IMR-90 (cell line): ENCODE measurements at places on chromosomes 3 and 15.

DNA sequence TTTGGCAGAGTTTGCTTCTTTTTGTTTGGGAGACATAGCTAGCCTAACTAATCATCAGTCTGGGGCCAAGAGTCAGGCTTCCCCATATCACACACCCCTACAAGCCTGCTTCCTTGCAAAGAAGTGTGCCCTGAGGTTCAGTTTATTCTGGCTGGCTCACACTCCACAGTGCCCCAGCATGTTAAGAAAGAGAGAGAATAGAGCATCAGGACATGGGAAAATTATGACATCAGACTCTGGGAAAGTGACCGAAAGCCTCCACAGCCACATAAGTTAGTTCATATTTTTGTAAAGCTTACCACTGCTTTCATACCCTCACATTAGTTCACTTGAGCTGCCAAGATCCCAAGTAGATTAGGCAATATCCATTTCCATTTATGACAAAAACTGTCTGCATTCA, 63.0 kb upstream of the CFAP161 start:
- DNase-seq = peak; percentile 46
- H3K36me3 ChIP-seq = no peaks in the 10 kb centered on the region
- H3K4me1 ChIP-seq = peaks cover 4% of the 10 kb centered on the region; the same call in 1 of the 2 replicates

DNA sequence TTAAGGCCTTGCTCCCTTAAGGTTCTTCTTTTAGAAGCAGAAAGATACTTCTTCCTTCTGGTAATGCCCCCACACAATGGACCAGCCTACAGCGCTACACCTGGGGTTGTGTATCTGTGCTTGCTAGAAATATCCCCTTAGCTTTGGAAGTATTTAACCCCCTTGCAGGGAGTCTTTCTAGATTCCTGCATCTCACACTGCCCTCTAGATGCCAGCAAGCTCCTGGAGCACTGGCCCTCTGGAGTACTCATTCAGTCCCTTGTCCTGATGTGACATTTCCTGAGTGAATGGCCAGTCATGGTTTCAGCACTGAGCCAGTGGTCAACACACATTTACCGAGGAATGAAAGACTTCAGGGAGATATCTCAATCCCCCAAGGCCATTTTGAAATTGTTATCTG, 30.4 kb upstream of the RBP2 start:
- H3K4me1 ChIP-seq = no peaks in the 10 kb centered on the region
- H3K4me3 ChIP-seq = no peak overlapping the region
- peaks cover 2% of the 10 kb centered on the region; the same call in 1 of the 2 replicates for H3K27me3 ChIP-seq
- H3K27ac ChIP-seq = no peak overlapping the region
- no peaks in the 10 kb centered on the region for H3K36me3 ChIP-seq
- no peak for DNase-seq

- peaks cover 34% of the 10 kb centered on the region for H3K27me3 ChIP-seq
- H3K4me3 ChIP-seq = no peak overlapping the region
- no peaks in the 10 kb centered on the region for H3K4me1 ChIP-seq
- H3K36me3 ChIP-seq = no peaks in the 10 kb centered on the region
- no peak overlapping the region for H3K27ac ChIP-seq
Measured at GRCh38 chr3:194387926-194388418, 11.1 kb downstream of the GP5 start.

GRCh38 chr3:181773921-181774320, 62.2 kb downstream of the SOX2 start:
- H3K27me3 ChIP-seq = no peaks in the 10 kb centered on the region
- H3K4me3 ChIP-seq = no peak overlapping the region

GRCh38 chr15:83115831-83116565, 8.6 kb downstream of the TM6SF1 start:
- no peaks in the 10 kb centered on the region; the same call in none of the 2 replicates for H3K36me3 ChIP-seq
- H3K4me1 ChIP-seq = peaks cover 12% of the 10 kb centered on the region
- no peak overlapping the region for H3K4me3 ChIP-seq

GRCh38 chr15:70100474-70101341, 3.0 kb upstream of the TLE3 start:
- H3K36me3 ChIP-seq = no peaks in the 10 kb centered on the region
- H3K27ac ChIP-seq = no peak overlapping the region
- peak overlapping the region; percentile 2; the same call in 1 of the 2 replicates for H3K4me3 ChIP-seq
- peaks cover 18% of the 10 kb centered on the region for H3K4me1 ChIP-seq

DNA sequence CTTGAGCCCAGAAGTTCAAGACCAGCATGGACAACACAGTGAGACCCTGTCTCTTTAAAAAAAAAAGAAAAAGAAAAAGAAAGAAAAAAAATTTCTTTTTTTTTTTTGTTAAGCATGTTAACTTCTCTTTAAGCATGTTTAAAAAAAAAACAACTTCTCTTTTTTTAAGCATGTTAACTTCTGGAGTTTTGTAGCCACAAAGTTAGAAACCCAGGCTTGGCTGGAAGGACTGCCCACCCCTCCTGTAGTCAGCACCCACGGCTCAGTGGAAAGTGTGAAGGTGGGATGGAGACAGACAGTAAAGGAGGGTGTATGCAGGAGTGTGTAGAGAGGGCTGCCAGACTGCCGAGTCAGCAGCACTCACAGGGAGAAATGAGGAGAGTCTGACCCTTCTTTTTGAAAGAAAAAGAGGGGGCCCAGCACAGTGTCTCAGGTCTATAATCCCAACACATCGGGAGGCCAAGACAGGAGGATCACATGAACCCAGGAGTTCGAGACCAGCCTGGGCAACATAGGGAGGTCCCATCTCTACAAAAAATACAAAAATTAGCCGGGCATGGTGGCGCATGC, 33.2 kb downstream of the GOLGA8S start:
- no peaks in the 10 kb centered on the region for H3K36me3 ChIP-seq
- no peaks in the 10 kb centered on the region for H3K4me1 ChIP-seq
- no peak overlapping the region for H3K4me3 ChIP-seq

GRCh38 chr3:42094128-42094527, 3.0 kb downstream of the TRAK1 start:
- 0 out of 2 replicates have a peak, but pooled peaks cover 2% of the 10 kb centered on the region for H3K36me3 ChIP-seq
- H3K4me1 ChIP-seq = peaks cover 16% of the 10 kb centered on the region
- H3K4me3 ChIP-seq = no peak overlapping the region

GRCh38 chr3:56837196-56837955, 35.6 kb upstream of the ARHGEF3 start:
- H3K27me3 ChIP-seq = no peaks in the 10 kb centered on the region
- H3K27ac ChIP-seq = no peak overlapping the region
- no peak for DNase-seq
- H3K36me3 ChIP-seq = no peaks in the 10 kb centered on the region

GRCh38 chr15:83446904-83447709, at the start of gene SH3GL3:
Gene SH3GL3 (plus strand): TSS chr15:83447341. CDS start chr15:83447534, 193 bp downstream.
- H3K36me3 ChIP-seq = no peaks in the 10 kb centered on the region
- no peak within 1 kb of the TSS for H3K27ac ChIP-seq
- peaks cover 10% of the 10 kb centered on the region for H3K27me3 ChIP-seq
- DNase-seq = peak; percentile 55
- peak within 1 kb of the TSS; percentile 40 for H3K4me3 ChIP-seq

GRCh38 chr15:59741274-59741906, 52.3 kb upstream of the BNIP2 start:
- no peak overlapping the region for H3K4me3 ChIP-seq
- H3K4me1 ChIP-seq = no peaks in the 10 kb centered on the region
- no peak overlapping the region for H3K27ac ChIP-seq
- no peaks in the 10 kb centered on the region for H3K27me3 ChIP-seq
- DNase-seq = no peak

- H3K4me3 ChIP-seq = no peak overlapping the region
- DNase-seq = peak; percentile 5
- no peak overlapping the region for H3K27ac ChIP-seq
Measured at GRCh38 chr3:113439606-113440005, 1.7 kb downstream of the CFAP44 start.

GRCh38 chr3:66411474-66411873, 89.3 kb downstream of the LRIG1 start:
- peaks cover 57% of the 10 kb centered on the region for H3K36me3 ChIP-seq
- no peak overlapping the region for H3K27ac ChIP-seq
- H3K4me3 ChIP-seq = no peak overlapping the region
- peaks cover 17% of the 10 kb centered on the region for H3K4me1 ChIP-seq
- no peak for DNase-seq

DNA sequence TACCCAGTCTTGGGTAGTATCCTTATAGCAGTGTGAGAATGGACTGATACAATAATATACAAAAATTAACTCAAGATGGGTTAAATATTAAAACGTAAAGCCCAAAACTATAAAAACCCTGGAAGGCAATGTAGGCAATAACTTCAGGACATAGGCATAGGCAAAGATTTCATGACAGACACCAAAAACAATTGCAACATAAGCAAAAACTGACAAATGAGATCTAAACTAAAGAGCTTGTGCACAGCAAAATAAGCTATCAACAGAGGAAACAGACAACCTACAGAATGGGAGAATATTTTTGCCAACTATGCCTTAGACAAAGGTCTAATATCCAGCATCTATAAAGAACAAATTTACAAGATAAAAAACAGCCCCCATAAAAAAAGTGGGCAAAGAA, 204.8 kb upstream of the CCDC54 start:
- H3K36me3 ChIP-seq = no peaks in the 10 kb centered on the region
- DNase-seq = no peak

DNA sequence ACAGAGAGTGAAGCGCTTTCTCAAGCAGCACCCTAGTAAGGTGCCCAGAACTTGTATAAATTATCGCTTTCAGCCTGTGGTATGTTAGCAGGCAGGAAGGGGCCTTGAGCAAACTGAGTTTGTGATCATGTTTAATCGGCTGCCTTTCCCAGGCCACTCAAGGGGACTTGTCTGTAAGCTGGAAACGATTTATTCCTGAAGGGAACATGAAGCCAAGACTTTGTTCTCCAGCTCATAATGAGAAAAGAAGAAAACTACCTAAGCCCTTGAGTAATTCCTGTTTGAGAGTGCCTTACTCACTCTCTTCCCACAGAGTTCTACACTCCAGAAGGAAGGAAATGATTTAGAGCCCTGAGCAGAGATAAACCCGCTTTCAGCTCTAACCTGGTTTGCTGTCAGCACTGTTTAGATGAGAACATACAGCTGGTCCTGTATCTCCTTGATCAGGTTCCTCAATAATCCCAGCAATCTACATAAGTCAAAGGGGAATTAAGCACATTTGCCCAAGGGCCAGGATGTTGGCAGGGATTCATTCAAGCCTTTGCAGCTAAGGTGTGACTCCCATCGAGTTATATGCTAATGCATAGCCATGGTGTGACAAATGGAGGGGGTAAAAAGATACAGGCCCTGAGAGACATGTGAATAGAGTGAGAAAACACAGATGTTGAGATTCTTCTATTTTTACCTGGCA, 187.7 kb upstream of the SLC24A5 start:
- no peaks in the 10 kb centered on the region for H3K4me1 ChIP-seq
- no peak for DNase-seq
- no peak overlapping the region for H3K27ac ChIP-seq
- H3K27me3 ChIP-seq = no peaks in the 10 kb centered on the region
- no peak overlapping the region for H3K4me3 ChIP-seq
- H3K36me3 ChIP-seq = no peaks in the 10 kb centered on the region

- H3K36me3 ChIP-seq = no peaks in the 10 kb centered on the region
- peaks cover 12% of the 10 kb centered on the region for H3K4me1 ChIP-seq
- H3K4me3 ChIP-seq = no peak overlapping the region
- DNase-seq = no peak
- H3K27me3 ChIP-seq = no peaks in the 10 kb centered on the region
- no peak overlapping the region for H3K27ac ChIP-seq
Measured at GRCh38 chr3:188686324-188686723, 485.4 kb upstream of the TPRG1 start.

DNA sequence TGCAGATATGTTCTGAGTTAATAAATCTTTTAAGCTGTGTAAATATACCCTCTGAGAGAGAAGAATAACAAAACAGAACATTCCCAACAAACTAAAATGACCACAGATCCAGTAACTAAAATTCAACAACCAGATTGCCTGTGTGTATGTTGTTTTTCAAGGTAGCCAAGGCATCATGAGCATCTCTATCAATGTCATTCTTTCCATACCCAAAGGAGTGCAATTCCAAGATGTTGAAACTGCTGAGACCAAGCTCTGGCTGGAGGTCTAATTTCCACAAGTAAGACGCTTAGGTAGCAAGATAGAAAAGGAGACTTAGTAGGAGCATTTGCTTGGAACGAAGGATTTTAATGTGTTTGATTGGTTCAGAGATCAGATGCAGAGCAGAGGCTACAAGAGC, 276.3 kb downstream of the RBMS3 start:
- no peaks in the 10 kb centered on the region for H3K27me3 ChIP-seq
- peak overlapping the region; percentile 77; the same call in 1 of the 2 replicates for H3K27ac ChIP-seq
- peak; percentile 22 for DNase-seq
- H3K36me3 ChIP-seq = no peaks in the 10 kb centered on the region
- H3K4me1 ChIP-seq = peaks cover 13% of the 10 kb centered on the region

DNA sequence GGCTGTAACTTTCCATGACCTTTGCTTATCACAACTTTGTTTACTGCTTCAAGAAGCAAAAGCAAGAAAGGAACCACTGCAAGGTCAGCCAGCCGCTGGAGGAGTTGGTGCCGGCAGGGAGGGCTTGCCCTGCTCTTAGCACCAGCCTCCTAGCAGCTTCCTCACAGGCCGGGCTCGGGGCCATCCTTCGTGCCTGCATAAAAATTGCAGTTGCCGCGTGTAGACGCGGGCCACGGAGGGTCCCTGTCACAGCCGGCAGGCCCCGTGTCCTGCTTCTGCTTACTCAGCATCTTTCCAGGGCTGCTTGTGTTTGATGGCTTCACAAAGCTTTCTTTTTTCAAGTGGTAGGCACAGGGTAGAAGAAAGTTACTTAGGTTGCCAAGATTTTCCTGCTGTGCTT, 84.4 kb downstream of the PGPEP1L start:
- H3K36me3 ChIP-seq = peaks cover 61% of the 10 kb centered on the region
- H3K4me3 ChIP-seq = no peak overlapping the region
- H3K27ac ChIP-seq = no peak overlapping the region
- H3K4me1 ChIP-seq = peaks cover 12% of the 10 kb centered on the region

DNA sequence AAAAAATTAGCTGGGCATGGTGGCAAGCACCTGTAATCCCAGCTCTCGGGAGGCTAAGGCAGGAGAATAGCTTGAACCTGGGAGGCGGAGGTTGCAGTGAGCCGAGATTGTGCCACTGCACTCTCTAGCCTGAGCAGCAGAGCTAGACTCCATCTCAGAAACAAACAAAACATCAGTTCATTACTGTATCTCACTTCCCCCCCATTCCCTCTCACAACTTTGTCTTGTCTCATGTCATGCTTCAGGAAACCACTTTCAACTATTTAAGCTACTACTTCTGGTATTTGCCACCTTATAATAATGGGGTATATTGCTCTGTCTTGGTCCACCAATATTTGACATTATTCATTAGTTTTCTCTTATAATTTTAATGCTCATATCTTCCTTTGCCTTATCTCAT, 26.2 kb downstream of the PIK3CA start:
- no peaks in the 10 kb centered on the region for H3K36me3 ChIP-seq
- no peak overlapping the region for H3K4me3 ChIP-seq
- H3K27ac ChIP-seq = no peak overlapping the region
- no peak for DNase-seq
- no peaks in the 10 kb centered on the region for H3K27me3 ChIP-seq
- peaks cover 2% of the 10 kb centered on the region for H3K4me1 ChIP-seq

- no peak overlapping the region for H3K4me3 ChIP-seq
- H3K27me3 ChIP-seq = no peaks in the 10 kb centered on the region
- no peaks in the 10 kb centered on the region for H3K36me3 ChIP-seq
- no peaks in the 10 kb centered on the region for H3K4me1 ChIP-seq
Measured at GRCh38 chr3:5498981-5499380, 311.5 kb downstream of the EDEM1 start.
